Bronchial epithelial cell (primary cell): ENCODE measurements at places on chromosomes 3 and 15.

- peak; percentile 90 for DNase-seq
Measured at GRCh38 chr3:140441006-140441405, 236.9 kb upstream of the TRIM42 start.

GRCh38 chr15:39987821-39988220 is 51.2 kb downstream of the SRP14 start:
- DNase-seq = no peak

- DNase-seq = no peak
Measured at GRCh38 chr15:99965376-99965775, 232.1 kb upstream of the LYSMD4 start.

DNA sequence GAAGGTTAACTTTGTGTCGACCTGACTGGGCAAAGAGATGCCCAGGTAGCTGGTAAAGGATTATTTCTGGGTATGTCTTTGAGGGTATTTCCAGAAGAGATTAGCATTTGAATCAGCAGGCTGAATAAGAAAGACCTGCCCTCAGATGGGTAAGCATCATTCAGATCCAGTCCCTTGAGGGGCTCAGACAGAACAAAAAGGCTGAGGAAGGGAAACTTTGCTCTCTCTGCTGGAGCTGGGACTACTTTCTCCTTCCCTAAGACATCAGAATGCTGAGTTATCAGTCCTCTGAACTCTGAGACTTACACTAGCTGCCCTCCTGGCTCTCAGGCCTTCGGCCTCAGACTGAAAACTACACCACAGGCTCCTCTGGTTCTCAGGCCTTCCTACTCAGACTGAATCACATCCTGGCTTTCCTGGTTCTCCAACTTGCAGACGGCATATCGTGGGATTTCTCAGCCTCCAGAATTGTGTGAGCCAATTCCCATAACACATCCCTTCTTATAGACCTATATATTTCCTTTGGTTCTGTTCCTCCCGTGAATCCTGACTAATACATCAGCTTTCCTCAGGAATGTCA is 982.9 kb downstream of the TUSC7 start:
- peak; percentile 72 for DNase-seq

GRCh38 chr3:94615275-94616065 is 552.6 kb downstream of the NSUN3 start:
- peak; percentile 97 for DNase-seq
